ENCODE measurements at places on chromosomes 12 and 14. TPM values are rescaled to one million over a fixed set of nuclear protein-coding genes. Genes with fewer than 3 reads are reported as not detected.

DNA sequence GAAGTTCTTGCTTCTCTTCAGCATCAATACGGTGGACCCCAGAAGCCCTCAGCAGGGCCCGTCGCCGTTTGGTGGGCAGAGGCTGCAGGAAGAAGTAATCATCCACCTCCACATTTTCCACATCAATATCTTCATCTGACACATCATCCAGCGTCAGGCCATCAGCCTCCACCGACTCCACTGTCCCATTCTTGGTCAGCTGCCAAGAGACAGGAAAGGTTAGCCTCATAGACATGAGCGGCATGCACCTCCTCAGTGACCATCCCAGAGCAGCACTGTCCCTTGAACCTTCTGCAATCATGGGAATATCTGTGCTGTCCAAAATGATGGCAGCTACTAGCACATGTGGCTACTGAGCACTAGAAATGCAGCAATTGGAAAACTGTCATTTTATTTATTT lies 15.6 kb downstream of the CSRNP2 start:
- no peak for DNase-seq

GRCh38 chr12:62103748-62104147 lies 156.5 kb upstream of the USP15 start:
- no peak for DNase-seq

GRCh38 chr12:9364224-9365176 lies 156.3 kb upstream of the PZP start:
- no peak for DNase-seq

GRCh38 chr12:62833634-62834033 lies 101.3 kb downstream of the PPM1H start:
- no peak for DNase-seq

DNA sequence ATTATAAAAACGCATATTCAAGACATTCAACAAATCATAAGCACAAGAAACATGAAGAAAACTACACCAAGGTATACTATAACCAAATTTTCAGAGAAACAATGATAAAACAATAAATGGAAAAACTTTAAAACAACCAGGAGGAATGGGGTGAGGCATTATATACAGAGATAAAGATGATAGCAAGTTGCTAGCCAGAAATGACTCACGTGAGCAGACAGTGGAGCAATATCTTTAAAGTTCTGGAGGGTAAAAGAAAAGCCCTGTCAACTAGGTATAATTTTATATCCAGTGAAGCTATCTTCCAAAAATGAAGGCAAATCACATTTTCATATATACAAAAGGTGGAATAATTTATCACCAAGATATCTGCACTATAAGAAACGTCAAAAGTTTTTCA lies 97.8 kb upstream of the PCED1B start:
- DNase-seq: no peak

DNA sequence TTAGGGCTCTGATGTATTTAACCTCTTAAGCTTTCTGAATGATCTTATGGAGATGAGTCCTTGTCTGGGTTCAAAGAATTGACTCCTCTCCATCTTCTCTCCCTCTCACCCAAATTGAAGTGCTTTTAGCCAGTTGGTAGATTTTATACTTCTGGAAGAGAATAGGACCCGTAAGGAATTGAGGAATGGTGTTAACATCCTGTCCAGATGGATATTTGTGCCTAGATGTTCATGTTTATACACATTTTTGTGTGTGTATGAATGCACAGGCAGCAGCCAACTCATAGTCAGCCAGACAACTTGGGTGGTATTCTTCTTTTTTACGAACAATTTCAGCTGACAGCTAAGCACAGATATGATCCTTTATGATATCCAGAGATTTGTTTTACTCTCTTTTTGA lies 449.6 kb upstream of the RGS6 start:
- no peak for DNase-seq

GRCh38 chr12:101927036-101927435 lies 49.7 kb downstream of the DRAM1 start:
- no peak for DNase-seq

DNA sequence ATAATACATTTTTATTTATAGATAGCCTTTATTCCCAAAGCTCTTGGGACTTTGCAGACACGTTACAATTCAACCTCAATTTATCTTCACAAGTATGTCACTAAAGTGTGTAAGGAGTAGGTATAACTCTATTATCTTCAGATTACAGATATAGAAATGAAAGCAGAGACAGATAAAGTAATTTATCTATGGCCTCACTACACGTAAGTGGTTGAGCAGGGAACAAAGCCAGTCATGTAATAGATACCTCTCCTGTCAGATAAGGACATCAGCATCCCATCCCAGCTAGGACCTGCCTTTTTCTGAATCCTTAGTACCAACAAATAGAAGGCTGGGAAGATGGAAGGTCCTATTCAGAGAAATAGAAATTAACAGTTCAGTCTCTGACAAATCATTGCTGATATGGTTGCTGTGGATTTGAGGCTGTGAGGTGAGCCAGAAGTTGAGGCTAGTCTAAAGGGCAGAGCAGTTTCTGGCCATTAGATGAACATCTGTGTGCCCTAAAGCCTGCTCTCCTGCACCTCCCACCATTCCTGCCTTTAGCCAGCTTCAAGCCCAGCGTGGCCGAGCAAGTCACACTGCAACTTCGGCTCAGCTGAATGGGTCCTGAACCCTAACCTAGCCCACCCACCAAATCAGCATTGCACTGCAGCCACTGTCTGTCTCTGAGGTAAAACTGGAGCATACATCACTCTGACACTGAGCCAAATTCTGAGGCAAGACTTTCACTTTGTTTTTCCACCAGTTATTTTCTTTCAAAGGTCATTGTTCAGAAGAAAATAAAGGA lies 71.1 kb upstream of the PLEKHA5 start:
- DNase-seq: no peak

GRCh38 chr14:73740618-73741326 lies 26.6 kb upstream of the PNMA1 start:
- no peak for DNase-seq

GRCh38 chr14:20415782-20416206 lies 2.5 kb upstream of the TEP1 start:
- peak; percentile 52 for DNase-seq

DNA sequence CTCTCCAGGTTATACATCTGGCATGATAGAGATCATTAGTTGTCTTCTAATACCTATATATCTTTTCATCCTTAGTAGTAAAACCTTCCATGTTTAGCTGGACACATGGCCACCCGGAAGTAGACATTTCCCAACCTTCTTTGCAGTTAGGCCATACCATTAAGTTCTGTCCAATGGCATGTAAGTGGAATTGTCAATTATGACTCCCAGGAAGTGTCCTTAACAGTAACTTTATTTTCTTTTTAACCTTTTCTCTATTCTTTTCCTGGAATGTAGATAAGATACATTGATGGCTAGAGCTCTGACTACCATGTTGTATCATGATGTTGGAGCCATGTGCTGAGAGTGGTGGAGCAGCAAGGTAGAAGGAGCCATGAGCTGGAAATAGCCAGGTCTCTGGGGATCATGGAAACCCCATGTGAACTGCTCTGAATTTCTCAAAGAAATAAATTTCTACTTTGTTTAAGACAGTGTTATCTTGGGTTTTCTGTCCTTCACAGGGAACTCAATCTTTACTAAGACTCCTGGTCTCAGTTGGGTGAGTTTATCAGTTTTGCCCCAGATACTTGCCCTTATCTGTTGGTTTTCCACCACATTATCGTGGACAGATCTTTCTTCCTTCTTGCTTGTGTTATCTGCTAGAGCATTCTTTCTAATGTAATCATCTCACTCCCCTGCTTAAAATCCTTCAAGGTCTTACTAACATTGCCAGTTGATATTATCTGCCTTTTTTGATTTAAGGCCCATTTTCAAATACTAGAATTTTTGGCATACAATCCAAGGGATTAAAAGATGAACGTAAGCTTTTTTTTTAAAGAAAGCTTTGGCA lies 5.1 kb upstream of the LTA4H start:
- DNase-seq: no peak

GRCh38 chr12:5809586-5809985 lies 135.5 kb downstream of the ANO2 start:
- DNase-seq: no peak

- DNase-seq: no peak
Measured at GRCh38 chr12:53147653-53148052, 32.9 kb upstream of the ZNF740 start.

GRCh38 chr14:102417001-102417431 lies 54.3 kb downstream of the TECPR2 start:
- DNase-seq: peak; percentile 24

GRCh38 chr14:98910061-98910460 lies 361.9 kb downstream of the BCL11B start:
- no peak for DNase-seq

GRCh38 chr14:99727096-99727870 lies 43.2 kb downstream of the CYP46A1 start:
- no peak for DNase-seq

DNA sequence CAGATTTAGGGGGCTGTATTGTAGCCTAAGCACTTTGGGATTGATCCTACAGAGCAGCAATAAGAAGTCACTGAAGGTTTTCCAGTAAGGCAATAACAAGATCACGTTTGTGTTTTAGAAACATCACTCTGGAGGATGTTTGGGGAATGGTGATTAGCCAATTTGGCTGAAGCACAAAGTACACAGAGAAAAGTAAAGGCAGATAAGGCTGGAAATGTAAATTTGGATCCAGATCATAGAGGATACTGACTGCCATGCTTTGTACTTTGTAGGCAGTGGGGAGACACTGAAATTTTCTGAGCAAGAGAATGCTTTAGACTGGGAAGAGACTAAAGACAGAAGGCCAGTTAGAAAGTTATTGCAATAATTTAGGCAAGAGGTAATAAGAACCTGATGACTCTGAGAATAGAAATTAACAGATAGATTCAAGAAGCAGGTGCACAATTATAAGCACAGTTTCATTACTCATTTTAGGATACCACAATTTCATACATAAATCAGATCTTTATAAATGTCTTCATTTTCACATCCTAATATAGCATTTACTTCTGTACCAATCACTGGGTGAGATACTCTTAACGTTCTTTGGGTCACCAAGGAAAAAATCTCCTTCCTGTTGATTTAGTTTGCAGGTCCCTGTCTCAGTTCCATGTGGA lies 314.5 kb upstream of the GARIN6 start:
- no peak for DNase-seq

DNA sequence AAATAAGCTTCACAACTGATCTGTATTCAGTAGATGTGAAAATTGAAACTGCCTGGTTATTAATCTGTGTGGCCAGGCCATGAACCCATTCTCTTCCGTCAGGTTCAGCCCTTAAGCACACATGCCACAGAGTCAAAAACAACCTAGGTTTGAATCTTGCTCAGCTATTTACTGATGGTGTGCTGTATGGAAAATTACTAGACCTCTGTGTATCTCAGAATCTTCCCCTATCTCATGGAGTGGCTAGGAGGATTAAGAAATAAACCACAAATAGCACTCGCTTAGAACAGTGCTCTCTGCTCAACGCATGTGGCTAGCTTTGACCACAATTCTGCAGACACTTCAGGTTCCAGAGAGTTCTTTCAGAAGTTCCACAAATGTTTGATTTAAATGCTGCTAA lies 240.7 kb upstream of the PLEKHG7 start:
- DNase-seq: no peak

DNA sequence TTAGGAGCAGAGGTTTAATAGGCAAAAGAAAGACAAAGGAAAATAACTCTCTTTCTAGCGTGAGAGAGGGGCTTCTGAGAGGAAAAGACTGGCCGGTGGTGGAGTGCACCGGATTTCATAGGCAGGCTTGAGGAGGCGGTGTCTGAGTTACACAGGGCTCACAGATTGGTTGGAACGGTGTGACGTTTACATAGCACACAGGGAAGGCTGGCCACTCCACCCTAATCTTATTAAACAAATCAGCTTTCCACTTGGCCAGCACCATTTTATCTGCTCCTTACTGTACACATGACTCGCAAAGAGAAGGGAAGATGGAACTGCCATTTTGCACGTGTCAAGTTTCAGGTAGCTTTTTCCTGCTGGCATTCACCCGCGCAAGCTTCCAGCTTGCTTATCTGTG lies 587.7 kb downstream of the RPL10L start:
- no peak for DNase-seq

DNA sequence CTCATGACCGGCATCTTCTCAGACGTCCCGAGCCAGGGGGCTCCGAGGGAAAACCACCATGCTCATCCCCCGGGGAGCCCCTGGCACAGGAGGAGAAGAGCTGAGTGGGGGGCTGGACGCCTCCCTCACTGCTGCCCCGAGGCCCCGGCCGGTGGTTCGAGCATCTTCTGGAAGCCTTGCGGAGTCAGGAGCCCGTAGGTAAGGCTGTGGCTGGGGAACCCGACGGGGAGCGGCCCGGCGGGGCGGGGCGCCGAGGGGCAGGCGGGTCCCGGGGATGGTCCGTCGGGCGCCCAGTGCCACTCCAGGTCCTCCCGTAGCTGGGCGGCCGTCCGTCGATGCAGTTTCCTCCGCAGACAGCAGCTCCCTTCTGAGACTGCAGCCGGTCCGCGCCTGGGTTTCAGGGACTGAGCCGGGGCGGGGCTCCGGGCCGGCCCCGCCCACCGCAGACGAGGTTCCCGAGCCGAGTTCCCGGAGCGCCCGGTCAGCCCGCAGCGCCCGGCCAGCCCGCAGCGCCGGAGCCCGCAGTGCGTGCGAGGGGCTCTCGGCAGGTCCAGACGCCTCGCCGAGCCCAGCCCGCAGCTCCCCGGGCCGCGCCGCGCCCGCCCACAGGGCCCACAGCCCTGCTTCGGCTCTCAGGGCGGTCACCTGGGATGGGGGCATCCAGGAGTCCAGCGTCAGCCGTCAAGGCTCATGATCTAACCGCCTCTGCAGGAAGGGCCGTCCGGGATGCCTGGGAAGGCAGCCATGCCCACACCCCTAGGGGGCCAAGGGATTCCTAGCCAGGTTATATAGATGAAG lies at the start of gene PGF:
PGF (minus strand) TSS at position 369 of the 798 bp plus-strand sequence; CDS start at position 14, 355 bp downstream.
- no peak for DNase-seq

- DNase-seq: no peak
Measured at GRCh38 chr12:62774794-62775193, 160.2 kb downstream of the PPM1H start.

DNA sequence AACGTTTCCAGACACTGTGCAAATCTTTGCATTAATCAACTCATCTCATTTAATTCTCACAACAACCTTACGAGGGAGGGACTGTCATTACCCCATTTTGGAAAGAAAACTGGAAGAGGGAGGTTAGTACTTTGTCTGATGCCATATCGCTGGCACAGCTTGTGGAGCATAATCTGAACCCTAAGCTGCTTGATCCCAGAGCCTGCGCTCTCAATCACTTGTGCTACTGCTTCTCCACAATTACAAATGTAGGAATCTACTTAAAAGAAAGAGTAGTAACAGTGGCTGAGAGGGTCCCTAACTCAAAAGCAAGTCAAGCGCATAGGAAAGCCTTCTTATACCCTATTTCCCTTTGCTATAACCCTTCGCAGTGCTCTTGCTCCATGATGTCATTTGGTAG lies 3.2 kb downstream of the EFS start:
- no peak for DNase-seq

SPTB gene
- 18.8 TPM for polyA plus RNA-seq

FAM161B gene
- 15.8 TPM for polyA plus RNA-seq

ATXN2 gene
- 78.1 TPM for polyA plus RNA-seq

GLIPR1 gene
- polyA plus RNA-seq: 13.2 TPM

CSRP2 gene
- polyA plus RNA-seq: 83.5 TPM

KRT82 gene
- not detected for polyA plus RNA-seq

DCN gene
- polyA plus RNA-seq: 446 TPM

MYL2 gene
- not detected for polyA plus RNA-seq

CLEC1A gene
- polyA plus RNA-seq: 3.4 TPM

MEG3 gene
- polyA plus RNA-seq: 222 TPM

ALDH2 gene
- 117 TPM for polyA plus RNA-seq

SLC17A8 gene
- polyA plus RNA-seq: 0.25 TPM

SLC7A7 gene
- 114 TPM for polyA plus RNA-seq

PZP gene
- polyA plus RNA-seq: 0.56 TPM
